HCT116 (cell line): ENCODE measurements at places on chromosomes 5 and 9. TPM values are rescaled to one million over a fixed set of nuclear protein-coding genes. Genes with fewer than 3 reads are reported as not detected.

The CBY3 gene
- not detected for total RNA-seq

The ALAD gene
- total RNA-seq: 14.0 TPM

The ALDOB gene
- 1.2 TPM for total RNA-seq

The SLC6A7 gene
- total RNA-seq: not detected

The CRHBP gene
- total RNA-seq: not detected

The PGM5 gene
- total RNA-seq: 0.15 TPM

The RNF208 gene
- total RNA-seq: 26.1 TPM

The AGXT2 gene
- not detected for total RNA-seq

The RETREG1 gene
- total RNA-seq: 6.0 TPM

The RAB24 gene
- 13.5 TPM for total RNA-seq

The SPATA31D4 gene
- not detected for total RNA-seq

The CNTFR gene
- not detected for total RNA-seq

The RALGPS1 gene
- total RNA-seq: 7.6 TPM

The TLE1 gene
- total RNA-seq: 17.3 TPM

The TSLP gene
- 0.34 TPM for total RNA-seq

The RFESD gene
- total RNA-seq: 4.1 TPM

The PRUNE2 gene
- 0.59 TPM for total RNA-seq

The TMEM252 gene
- total RNA-seq: not detected

The PRR7 gene
- total RNA-seq: 39.9 TPM

The IER5L gene
- 195 TPM for total RNA-seq

The NPR3 gene
- total RNA-seq: 0.39 TPM

The LTC4S gene
- total RNA-seq: 5.0 TPM

The ZFAND5 gene
- 128 TPM for total RNA-seq

The OR1Q1 gene
- total RNA-seq: not detected

The NIPAL4 gene
- total RNA-seq: 0.12 TPM

The TMCO6 gene
- 28.0 TPM for total RNA-seq

The ROR2 gene
- total RNA-seq: 15.7 TPM

The CD74 gene
- 8.9 TPM for total RNA-seq

The FBP2 gene
- total RNA-seq: not detected

The PCDHB16 gene
- not detected for total RNA-seq

The EPB41L4A gene
- 2.8 TPM for total RNA-seq

The PCA3 gene
- not detected for total RNA-seq

The LVRN gene
- total RNA-seq: 1.9 TPM

The ITGA1 gene
- total RNA-seq: 1.8 TPM

The THOC3 gene
- 111 TPM for total RNA-seq

The GPX3 gene
- total RNA-seq: 0.96 TPM

The NEURL1B gene
- total RNA-seq: 5.8 TPM

The CTXN3 gene
- total RNA-seq: not detected

The OTULINL gene
- 8.8 TPM for total RNA-seq

The MED22 gene
- total RNA-seq: 18.6 TPM

The LRRC26 gene
- 2.4 TPM for total RNA-seq

The CCDC192 gene
- total RNA-seq: not detected

The BAAT gene
- total RNA-seq: 0.25 TPM

The PCDHGB1 gene
- 0.15 TPM for total RNA-seq

The PCDHB11 gene
- total RNA-seq: 0.07 TPM

The FBP1 gene
- total RNA-seq: 0.42 TPM

The HTR4 gene
- total RNA-seq: not detected

The MFAP3 gene
- total RNA-seq: 18.5 TPM

The IFNA14 gene
- not detected for total RNA-seq
